Astrocyte of the spinal cord (primary cell): ENCODE measurements at places on chromosomes 1 and 21.

GRCh38 chr21:18164483-18164882 is 80.2 kb upstream of the CHODL start:
- DNase-seq: no peak

- DNase-seq: no peak
These were observed 26.2 kb downstream of the NEK2 start for GRCh38 chr1:211648980-211649934.

GRCh38 chr1:85629532-85629920 is 49.0 kb downstream of the CCN1 start:
- peak; percentile 44 for DNase-seq

GRCh38 chr1:234918181-234918841 is 210.3 kb downstream of the TOMM20 start:
- DNase-seq: peak; percentile 85

GRCh38 chr1:48688102-48688760 is 88.5 kb downstream of the BEND5 start:
- DNase-seq: no peak

DNA sequence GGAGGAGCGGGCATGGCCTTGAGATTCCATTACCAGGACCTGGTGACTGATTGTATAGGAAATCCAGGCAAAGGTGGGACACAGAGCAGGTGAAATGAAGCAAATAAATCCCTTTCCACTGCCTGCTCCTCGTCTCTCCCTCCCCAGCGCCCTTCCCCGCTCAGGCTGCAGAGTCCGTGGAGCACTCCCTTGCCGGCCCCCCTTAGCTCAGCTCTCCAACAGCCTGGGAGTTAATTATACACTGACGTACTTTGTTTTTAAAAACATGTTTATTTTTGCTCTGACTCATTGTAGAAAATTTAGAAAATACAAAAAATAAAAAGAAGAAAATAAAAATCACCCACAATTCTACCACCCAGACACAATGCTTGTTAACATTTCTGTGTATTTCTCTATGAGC is 61.7 kb downstream of the LGR6 start:
- no peak for DNase-seq

GRCh38 chr1:74205266-74205665 is 7.2 kb downstream of the FPGT start:
- peak; percentile 21 for DNase-seq

GRCh38 chr1:112470966-112471365 is 37.8 kb upstream of the WNT2B start:
- no peak for DNase-seq

- no peak for DNase-seq
These were observed 74.7 kb upstream of the TLR5 start for GRCh38 chr1:223217781-223218180.

DNA sequence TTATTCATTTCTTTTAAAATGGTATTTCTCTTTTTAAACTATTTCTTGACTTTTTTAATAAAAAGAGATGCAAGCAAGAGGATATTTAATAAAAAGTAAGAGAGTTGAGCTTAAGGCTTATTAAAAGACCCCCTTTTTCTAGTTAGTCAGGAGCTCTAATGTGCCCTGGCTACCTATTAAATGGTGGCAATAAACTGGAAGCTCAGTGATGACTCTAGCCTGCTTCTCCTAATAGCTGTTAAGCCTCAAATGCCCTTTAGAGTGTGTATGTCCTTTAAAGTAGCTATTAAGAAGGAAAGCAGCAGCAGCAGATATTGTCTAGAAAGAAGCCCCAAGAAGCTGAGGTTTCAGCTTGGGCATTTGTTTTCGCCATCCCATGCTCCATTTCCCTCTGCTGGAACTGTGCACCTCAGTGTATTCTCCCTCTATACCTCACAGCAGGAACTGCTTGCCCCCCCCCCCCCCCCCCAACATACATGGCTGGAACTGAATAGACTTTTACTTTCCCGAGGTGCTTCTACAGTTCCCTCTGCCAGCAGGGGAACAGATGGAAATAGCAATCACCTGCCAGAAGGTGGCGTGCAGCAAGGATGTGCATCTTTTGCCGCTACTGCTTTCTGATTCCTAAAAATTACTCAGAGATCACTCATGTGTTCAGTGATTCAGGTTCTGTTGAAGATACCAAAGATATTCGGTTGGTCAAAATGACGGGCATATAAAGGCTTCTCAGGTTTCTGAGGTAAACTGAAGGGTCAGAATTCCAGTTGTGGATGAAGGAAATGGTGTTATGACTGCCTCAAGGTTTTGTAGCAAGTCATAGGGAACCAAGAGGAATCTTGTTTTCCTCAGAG is 2.5 kb downstream of the RGS4 start:
- DNase-seq: peak; percentile 91

GRCh38 chr1:65658122-65658521 is 134.6 kb upstream of the PDE4B start:
- peak; percentile 15 for DNase-seq

DNA sequence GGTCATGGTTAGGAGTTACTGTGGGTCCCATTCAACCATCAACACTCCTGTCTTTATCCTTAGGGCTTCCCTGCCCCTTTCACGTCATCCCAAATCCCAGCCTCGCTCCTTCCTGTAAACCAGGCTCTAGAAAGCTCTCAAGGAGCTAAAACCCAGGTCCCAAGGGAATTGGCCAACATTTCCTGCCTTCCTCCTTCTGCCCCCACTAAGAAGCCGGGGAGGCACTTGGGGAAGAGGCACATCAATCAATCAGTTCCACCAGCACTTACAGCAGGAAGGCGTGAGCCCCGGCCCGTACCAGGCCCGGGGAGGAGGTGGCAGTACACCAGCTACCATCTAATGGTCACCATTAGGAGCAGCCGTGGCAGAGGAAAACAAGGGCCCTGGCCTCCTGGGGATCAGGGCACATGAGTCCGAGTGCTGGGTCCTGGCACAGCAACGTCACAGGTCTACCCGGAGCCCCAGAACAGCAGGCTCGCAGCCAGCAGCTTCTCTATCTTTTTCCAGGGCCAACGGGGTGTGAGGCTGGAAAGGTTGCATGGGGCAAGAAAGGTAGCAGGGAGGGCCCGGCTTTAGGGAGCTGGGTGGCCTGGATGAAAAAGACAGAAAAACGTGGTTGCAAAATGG is 108.6 kb downstream of the CASZ1 start:
- no peak for DNase-seq

DNA sequence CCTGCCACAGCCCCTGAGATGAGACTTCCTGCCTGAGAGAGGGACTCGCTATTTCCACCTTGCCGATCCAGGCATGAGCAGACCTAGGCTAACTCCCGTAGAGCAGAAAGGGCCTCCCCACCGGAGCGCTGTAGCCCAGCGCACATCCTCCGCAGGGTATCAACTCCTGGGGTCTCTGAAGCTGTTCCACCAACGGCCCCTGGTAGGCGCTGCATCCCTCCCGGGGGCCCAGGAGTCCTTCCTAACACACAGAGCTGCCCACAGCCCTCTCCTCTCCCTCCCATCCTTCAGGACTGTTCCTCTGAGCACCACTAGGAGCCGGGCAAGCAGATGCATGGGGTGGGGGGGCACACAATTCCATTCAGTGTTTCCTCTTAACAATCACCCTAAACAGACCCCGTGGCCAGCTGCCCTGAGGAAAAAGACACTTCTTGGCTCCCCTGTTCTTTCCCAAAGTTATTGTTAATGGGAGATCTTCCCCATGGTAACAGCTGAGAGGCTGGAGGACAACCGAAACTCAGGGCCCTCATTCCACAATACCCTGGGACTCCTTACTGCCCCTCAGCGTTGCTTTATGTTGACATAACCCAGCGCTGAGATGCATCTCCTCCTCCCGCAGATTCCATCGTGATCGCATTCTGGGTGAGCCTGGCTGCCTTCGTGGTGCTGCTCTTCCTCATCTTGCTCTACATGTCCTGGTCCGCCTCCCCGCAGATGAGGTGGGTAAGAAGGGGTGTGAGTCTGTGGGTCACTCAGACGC is 7.5 kb downstream of the MRAP start:
- peak; percentile 7 for DNase-seq

DNA sequence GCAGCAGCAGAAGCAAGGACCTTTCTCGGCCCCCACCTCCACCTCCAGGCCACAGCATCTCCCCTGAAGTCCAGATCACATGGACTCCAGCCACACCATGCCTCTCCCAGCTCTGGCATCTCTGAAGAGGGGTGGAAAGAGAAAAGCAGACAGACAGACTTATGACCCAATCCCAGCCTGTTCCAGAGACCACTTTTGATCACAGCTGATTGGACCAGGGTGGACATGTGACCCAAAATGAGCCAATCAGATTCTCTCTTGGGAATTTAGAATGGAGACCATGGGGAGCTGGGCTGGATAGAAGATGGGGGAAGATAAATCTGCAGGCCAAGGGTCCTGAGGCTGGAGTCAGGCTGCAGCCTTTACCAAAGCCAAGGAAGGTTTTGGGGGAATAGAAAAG is 16.4 kb downstream of the HTR1D start:
- no peak for DNase-seq
